Upper lobe of left lung (tissue), 6 donors: ENCODE measurements at places on chromosomes 4 and X. TPM values are rescaled to one million over a fixed set of nuclear protein-coding genes. Genes with fewer than 3 reads are reported as not detected.

DNA sequence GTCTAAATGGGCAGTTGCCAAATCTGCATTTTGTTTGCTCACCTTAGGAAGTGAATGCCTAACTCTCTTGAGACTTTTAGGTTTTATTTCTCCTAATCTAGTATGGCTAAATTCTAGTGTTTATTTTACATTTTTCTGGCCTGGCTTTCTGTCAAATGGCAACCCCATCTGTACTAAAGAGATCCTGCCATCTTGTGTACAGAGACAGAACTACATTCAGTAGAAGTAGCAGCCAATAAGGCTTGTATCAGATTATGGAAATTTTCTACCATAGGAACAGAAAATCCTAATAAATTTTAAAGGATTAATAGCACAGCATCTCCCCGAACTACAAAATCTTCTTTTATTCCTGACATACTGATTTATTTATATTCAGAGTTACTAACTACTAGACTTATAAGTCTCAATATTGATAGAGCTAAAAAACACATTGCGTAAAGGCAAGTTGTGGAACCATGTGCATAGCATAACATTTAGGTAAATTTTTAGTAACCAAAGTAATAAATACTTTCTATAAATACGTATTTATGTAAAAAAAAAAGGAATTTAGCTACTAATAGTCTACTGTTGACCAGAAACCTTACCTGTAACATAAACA is 45.5 kb downstream of the TMEM144 start:
- no peak overlapping the region for H3K4me3 ChIP-seq
- no peaks in the 10 kb centered on the region for H3K27me3 ChIP-seq
- DNase-seq: no peak
- no peaks in the 10 kb centered on the region for H3K36me3 ChIP-seq
- H3K27ac ChIP-seq: no peak overlapping the region

The NAP1L3 gene
- 0.76 TPM for total RNA-seq

The TMEM154 gene
- total RNA-seq: 6.3 TPM

The SH3TC1 gene
- 193 TPM for total RNA-seq

DNA sequence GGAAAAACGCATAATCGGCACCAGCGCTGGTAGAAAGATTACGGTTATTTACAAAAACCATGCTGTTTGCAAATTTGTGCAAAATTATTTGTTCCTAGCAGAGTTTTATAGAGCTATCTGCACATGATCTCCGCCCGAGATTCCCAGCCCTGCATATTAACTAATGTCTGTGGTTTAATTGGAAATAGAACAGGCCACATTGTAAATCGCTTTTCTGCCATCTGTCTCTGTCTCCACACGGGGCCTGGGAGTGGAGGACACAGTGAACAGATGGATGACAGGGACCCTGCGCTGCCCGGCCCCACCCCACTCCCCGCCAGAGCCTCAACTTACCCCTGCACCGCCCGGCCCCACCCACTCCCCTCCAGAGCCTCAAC is 126.9 kb downstream of the FAM53A start:
- no peaks in the 10 kb centered on the region for H3K36me3 ChIP-seq
- no peaks in the 10 kb centered on the region for H3K27me3 ChIP-seq
- H3K4me1 ChIP-seq: no peaks in the 10 kb centered on the region
- H3K27ac ChIP-seq: no peak overlapping the region

GRCh38 chr4:7309181-7309580 is 116.8 kb downstream of the SORCS2 start:
- no peak overlapping the region for H3K27ac ChIP-seq
- no peaks in the 10 kb centered on the region for H3K4me1 ChIP-seq
- H3K4me3 ChIP-seq: no peak overlapping the region
- no peaks in the 10 kb centered on the region for H3K27me3 ChIP-seq
- H3K36me3 ChIP-seq: no peaks in the 10 kb centered on the region

DNA sequence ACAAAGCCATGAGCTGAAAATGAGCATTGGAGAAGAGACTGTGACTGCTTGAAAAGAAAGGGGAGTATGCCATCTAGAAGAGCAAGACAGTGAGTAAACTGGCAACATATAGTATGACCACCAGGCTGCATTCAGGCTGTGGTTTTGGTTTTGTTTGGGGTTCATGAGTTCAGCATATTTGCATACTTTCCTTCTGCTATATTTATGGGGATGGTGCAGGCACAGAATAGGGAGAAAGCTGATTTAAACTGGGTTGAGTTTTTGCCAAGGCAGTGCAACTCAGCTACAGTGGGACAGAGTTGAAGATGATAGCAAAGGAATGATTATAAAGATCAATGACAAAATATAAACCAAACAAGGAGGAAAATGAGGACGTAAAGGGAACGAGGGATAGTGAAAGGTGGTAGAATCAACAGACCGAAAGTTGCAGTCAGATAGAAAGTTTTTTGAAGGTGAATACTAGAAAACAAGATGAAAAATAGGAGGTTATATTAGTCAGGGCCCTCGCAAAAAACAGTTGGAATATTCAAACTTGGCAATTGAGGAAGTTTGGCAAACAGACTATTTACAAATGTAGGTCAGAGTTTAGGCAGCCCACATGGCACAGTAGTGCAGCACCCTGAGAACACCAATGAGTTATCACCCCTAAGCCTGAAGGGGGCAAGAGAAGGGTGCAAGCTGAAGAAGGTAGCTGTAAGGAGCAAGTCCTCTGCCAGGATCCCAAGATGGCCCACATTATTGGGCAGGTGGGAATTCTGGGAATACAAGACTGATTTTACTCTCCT is 114.8 kb upstream of the MAP9 start:
- DNase-seq: no peak
- H3K27me3 ChIP-seq: no peaks in the 10 kb centered on the region
- H3K4me3 ChIP-seq: no peak overlapping the region
- H3K36me3 ChIP-seq: no peaks in the 10 kb centered on the region
- no peaks in the 10 kb centered on the region for H3K4me1 ChIP-seq

The IL21 gene
- total RNA-seq: not detected

DNA sequence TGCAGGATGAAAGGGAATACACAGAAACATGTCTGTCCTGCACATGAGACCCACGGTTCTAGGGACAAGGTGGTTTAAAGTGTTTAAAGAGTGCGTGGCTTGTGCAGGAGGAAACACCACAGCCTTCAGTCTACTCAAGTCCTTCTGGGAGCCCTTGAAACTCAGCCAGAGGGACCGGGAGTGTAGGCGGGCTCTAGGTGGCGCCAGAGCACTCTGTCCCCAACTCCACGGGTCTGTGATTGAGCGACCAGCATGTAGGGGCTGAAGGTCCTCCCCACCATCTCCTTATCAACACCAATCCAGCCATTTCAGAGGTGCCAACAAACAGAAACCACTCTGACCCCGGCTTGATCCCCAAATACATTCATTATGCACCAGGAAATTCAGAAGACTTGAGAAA is 82.0 kb upstream of the CLDN34 start:
- no peaks in the 10 kb centered on the region for H3K36me3 ChIP-seq
- H3K27ac ChIP-seq: no peak overlapping the region
- H3K4me3 ChIP-seq: no peak overlapping the region
- DNase-seq: no peak
- peaks cover 3% of the 10 kb centered on the region for H3K4me1 ChIP-seq
